CMK (cell line): ENCODE measurements at places on chromosomes 4 and X.

- DNase-seq: no peak
These were observed 72.9 kb downstream of the WDR19 start for GRCh38 chr4:39255266-39255665.

DNA sequence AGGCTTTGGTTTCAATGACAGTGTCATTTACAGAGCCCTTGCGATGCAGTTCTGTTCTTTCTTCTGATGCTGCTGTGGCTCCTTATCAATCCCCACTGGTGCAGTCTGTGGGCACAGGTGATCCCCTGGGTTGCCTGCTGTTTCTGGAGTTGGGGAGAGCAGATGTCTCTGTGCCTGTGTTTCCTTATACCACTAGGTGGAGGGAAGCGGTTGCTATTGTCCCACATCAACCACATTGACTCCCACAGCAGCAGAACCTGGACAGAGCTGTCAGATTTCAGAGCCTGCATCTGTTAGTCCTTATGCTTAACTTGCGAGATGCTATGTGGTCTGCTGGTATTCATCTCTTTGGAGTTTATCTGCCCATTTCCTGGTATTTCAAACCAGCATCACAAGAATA, 57.7 kb downstream of the NEIL3 start:
- no peak for DNase-seq

- DNase-seq: no peak
These were observed 57.2 kb upstream of the NAP1L5 start for GRCh38 chr4:88754796-88755195.

DNA sequence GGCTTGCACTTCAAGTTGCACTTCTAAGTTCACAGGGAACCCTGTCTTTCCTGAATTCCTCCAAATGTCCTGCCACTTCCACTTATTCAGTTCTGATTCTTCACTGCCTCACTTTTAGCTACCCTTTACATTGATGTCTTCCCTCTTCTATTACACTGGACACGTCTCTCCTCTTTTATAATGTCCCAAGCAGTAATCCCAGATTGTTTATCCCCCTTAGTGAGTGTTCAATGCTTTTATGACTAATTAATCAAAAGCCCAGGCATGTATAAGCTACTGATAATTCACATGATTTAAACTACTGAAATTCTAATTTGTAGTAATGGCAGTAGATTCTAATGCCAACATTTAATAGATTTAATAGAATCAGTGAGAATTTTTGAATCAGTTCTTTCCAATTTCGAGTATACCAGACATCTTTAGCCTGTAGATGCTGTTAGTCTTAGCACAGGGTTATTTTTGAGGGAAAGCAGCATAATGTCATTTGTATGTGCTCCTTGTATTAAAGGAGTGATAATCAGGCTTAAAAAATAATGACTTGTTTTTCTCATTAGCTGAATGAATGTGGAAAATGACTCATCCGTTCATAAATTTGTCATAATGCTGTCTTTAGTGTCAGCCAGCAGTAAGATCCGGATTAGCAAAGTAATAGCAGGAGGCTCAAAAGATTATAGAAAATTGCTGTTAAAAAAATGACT, 703.1 kb downstream of the CENPC start:
- no peak for DNase-seq

DNA sequence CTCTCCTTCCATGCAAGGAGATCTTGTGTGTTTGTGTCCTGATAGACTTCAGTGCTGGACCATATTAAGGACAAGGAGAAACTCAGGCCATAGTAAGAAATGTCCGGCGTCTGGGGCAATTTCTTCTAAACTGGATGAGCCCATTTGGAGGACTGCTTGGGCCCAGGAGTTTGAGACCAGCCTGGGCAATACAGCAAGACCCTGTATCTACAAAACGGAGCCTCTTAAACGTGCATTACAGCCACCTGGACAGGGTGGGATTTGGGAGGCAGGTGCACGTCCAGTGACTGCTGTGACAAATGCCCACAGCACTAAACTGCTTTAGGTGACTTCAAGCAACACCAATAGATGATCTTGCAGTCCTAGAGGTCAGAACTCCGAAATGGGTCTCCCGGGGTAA, 311.9 kb downstream of the DHRSX start:
- DNase-seq: no peak
